ENCODE measurements at places on chromosomes 16 and 17.

- DNase-seq = no peak
Measured at GRCh38 chr17:48244814-48245213, 137.2 kb downstream of the SNX11 start.

- no peak for DNase-seq
Measured at GRCh38 chr16:2086812-2087747, 39.3 kb downstream of the TSC2 start.

- no peak for DNase-seq
Measured at GRCh38 chr17:72406498-72406897, 285.7 kb downstream of the SOX9 start.

GRCh38 chr17:9195411-9195810, 174.1 kb downstream of the NTN1 start:
- DNase-seq = no peak

DNA sequence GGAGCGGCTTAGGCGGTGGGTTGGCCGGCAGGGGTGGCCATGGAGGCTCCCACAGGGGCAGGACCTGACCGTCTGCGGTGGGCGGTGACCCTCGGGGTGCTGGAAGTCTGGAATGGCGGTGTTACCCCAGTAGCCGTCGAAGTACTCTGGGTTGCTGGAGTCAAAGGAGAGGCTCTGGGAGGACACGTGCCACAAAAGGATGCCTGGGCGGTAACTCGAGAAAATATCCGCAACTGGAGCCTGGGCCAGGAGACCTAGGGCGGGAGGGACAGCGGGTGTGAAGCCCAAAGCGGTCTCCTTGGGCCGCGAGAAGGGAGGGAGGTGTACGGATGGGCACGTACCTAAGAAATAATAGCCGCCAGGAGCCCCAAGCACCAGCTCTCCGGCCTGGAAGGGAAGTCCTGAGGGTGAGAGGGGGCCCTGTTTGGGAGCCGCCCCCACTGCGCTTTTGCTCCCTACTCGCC, 4.6 kb downstream of the ITGA2B start:
- no peak for DNase-seq

GRCh38 chr16:85607796-85608514, 5.2 kb upstream of the GSE1 start:
- no peak for DNase-seq

GRCh38 chr16:2686912-2687507, 4.7 kb downstream of the KCTD5 start:
- DNase-seq = no peak

DNA sequence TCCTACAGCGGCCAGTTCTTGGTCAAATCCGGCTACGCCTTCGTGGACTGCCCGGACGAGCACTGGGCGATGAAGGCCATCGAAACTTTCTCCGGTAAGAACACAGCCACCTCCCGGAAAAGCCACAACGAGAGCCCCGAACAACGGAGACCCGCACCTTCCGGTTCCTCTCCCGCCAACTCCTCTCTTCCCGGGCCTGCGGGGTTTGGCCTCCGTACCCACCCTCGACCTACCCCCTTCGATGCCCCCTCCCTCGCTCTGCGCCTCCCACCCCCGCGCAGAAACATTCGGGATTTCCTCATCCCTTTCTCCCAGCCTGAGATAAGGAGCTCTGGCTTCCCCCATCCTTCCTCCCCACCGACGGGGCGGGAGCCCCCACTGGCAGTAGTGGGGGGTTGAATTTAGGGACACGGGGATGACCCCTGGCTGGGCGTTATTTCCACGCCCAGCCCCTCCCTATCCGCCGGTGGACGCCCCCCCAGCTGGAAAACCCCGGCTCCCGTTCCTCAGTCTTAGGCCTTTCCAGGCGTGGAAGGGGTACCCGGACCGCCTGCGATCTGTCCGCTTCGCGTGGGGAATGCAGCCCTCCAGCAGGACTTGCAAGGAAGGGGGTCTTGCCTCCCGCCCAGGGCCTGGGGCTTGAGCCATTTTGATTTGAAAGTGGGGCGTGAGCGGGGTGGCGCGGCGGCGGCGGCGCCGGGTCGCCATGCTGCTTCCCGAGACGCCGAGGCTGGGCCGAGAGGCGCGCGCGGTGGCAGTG, 822 bp downstream of the IGF2BP1 start:
- no peak for DNase-seq

GRCh38 chr17:50137042-50137441, 7.1 kb upstream of the SAMD14 start:
- DNase-seq = no peak

DNA sequence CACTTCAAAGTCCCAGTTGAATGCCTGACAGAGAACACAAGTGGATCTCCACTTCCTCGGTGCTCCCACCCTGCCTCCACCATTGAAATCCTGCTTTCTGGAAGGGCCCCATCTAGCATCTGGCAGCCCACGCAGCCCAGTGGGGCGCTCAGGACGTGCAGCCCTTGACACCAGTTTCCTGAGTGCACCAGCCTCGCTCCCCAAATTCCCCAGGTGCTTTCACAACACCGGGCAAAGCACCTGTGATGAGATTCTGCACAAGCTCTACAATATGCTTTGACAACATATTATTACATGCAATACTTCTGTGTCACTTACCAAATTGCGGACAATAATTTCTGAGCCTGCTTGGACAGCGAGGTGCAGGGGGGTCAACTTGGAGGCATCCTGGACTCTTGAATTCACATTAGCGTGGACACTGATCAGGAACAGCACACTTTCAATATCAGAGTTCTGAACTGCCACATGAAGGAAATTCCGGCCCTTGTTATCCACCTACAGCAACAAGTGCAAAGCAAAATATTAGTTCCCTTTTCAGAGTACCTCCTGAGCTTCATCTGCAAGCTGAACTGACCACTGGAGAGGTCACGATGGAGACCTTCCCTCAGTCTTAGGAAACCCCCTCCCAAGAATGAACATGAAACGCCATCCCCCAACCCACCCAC, 33.9 kb downstream of the CYB5D2 start:
- DNase-seq = no peak

DNA sequence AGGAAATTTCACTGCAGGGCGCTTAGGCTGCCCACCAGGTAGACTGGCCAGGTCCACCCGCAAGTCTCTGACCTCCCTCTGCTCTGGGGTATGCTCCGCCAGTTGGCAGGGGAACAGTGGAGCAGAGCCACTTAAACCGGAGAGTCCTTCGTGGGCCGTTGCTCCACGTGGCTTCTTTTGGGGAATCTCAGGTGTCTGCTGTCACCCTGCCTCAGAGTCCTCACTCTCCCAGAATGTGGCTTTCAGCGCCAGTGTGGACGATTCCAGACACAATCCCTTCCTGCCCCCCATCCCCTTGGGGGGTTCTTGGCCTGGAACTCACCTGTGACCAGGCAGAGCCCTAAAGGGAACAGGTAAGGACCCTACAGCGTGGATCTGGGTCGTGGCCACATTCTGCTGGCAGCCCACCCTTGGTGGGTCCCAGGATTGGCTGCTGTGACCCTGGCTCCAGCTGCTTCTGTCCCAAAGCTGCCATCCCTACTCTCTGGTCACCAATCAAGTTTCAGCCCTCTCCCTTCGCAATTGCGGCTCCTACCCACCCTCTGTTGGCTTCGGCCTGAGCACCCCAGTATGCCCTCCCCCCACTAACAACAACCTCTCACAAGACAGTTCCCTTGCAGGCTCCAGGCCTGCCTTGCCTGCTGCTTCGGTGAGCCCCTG, 22.2 kb downstream of the DHRS7C start:
- DNase-seq = no peak

DNA sequence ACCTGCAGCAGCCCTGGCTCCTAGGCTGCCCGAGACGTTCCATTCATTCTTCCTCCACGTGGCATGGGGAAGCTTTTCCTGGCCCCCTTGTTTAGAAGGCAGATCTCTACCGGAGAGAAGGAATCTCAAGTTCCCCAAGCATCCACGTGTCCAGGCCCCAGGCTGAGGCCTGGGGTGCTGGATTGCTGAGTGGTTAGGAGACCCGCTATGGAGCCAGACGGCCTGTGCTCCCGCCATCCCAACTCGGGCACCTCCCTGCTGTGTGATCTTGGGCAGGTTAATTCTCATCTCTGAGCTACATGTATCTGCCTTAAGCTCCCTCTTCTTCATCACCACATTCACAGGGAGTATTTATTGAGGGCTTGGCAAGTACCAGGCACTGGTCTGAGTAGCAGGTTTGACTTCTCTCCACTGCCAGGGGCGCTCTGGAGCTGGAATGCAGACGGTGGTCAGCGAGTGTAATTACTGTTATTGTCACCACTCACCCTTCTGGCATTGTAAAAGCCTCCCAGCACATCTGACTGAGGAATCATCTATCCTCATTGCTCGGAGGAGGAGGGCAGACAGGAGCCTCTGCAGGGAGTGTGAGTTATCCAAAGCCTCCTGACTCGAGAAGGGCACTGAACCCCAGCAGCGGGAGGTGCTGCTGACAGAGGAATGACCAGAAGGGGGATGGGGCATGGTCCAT, 1.1 kb upstream of the ADGRG1 start:
- DNase-seq = no peak

- DNase-seq = no peak
Measured at GRCh38 chr16:66386629-66387622, 20.4 kb downstream of the CDH5 start.

DNA sequence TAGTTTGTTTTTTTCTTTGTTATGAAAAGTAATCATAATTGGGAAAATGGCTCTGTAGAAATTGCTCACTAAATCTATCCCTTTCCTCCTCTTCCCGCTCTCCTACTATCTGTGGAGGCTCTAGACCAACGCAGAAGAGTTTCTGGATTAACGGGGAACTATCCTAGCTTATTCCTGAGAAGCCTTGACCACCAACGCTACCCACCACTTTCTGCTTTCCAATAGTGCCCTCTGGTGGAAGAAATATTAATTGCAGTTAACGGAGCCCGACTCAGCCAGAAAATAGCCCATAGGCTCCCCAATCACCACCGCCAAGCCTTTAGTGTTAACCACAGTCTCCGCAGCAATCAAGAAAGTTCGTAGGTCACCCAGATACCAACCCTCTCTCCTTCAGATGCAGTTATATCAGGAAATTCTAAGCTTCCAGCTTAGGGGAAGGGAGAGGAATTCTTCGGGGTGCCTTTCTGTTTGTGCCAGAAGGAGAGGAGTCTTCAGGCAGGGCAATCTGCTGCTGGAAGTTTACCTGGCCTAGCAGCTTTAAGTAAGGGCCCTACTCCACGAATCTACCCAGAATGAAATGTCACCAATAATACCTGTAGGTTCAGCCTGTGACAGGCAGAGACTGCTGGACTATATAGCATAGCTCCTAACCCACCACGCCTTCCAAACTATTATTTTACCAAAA, 23.0 kb upstream of the NSRP1 start:
- peak; percentile 24 for DNase-seq

GRCh38 chr16:50126183-50126582, 26.9 kb upstream of the TENT4B start:
- DNase-seq = no peak

DNA sequence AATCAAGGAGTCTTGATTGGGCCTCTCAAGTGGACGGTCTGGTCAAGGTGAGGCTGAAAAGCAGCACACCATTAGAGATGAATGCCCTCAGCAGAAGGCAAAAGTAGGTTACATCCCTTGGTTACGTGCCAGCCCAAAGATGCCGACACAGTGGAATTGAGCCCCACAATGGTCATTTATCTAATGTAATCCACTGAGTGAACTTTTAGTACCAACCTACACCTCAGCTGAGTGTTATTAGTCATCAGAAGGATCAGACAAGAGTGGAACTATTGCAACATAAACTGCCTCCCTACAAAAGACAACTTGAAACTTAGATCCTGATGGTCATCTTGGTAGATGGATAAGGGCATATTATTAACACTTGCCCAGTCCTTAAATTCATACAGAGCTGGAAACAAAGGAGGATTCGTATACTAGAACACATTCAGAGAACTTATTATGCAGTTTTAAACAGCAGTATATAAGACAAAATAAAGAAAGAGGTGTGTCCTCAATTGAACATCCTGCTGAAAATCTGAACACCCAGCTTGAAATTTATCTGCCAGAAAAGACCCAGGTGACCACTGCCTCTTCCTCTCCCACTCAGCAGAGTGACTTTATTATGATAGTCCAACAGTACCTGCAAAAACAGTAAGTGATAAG, 2.8 kb downstream of the DCUN1D3 start:
- no peak for DNase-seq

- no peak for DNase-seq
Measured at GRCh38 chr17:2707721-2708584, 3.6 kb downstream of the CLUH start.

DNA sequence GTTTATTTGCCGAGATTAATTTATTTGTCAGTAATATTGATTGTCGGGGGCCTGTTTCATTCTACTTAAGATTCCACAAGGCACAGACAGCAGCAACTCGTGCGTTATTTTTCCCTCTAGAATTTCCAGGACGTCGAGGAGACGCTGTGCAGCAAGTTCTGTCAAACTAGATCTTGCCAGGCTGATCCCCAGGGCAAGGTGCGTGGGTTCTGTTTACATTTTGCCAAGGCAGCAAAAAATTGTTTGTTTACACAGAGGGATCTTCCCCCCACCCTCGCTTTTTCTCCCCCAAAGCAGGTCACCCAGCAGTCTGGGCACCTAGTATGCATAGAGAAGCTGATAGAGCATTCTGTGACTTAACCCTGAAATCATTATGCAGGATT, 111.4 kb downstream of the IRX3 start:
- no peak for DNase-seq

DNA sequence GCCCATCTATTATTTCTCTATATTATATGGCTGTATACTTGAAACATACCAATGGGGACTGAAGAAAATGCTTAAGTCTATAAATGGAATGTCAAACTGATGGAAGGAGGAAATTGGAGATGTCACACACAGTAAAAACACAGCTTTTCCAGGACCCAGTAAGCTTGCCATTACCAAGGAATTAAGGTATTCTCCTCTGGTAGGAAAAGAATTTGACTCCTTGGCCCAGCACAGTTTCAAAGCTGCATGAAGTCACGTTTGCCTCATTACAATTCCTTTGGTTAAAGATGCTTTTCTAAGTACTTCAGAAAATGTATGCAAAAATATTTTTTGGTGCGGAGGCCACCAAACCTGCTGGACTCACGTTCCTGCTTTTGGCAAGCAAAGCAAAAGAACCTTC, 48.5 kb downstream of the CDH13 start:
- DNase-seq = no peak

- no peak for DNase-seq
Measured at GRCh38 chr16:72956124-72957064, 91.5 kb downstream of the ZFHX3 start.

GRCh38 chr17:82383411-82383810, 11.8 kb downstream of the UTS2R start:
- no peak for DNase-seq

GRCh38 chr17:70739065-70739464, 569.7 kb downstream of the KCNJ2 start:
- no peak for DNase-seq

GRCh38 chr17:39826334-39826733, 37.8 kb downstream of the IKZF3 start:
- DNase-seq = no peak
